Activated T-helper 1 cell treated with anti-CD3 and anti-CD28 coated beads, Interleukin-2, amount 50 U/mL, for 16 hours (primary cell): ENCODE measurements at places on chromosomes 7 and 10.

DNA sequence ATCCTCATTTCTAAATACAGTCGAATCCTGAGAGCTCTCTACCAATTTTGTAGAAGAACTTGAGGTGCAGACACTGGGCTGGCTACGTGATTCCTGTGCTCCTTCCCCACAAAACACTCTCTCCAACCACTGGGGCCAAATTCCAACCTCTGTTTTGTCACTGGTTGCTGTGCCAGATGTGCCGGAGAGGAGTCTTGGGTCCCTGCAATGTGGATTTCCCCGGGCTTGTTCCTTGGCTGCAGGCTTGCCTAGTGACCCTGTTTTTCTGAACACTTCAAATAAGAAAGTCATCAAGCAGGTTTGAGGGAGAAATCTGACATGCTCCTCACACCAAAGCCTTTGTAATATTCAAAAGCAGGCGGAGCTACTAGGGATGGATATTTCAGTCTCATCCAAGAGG, 44.4 kb upstream of the AGBL3 start:
- no peak for DNase-seq

- no peak for DNase-seq
Observed at GRCh38 chr7:12719981-12720865, 32.8 kb downstream of the ARL4A start.

GRCh38 chr7:131845573-131846314, 289.3 kb upstream of the PODXL start:
- DNase-seq = no peak

DNA sequence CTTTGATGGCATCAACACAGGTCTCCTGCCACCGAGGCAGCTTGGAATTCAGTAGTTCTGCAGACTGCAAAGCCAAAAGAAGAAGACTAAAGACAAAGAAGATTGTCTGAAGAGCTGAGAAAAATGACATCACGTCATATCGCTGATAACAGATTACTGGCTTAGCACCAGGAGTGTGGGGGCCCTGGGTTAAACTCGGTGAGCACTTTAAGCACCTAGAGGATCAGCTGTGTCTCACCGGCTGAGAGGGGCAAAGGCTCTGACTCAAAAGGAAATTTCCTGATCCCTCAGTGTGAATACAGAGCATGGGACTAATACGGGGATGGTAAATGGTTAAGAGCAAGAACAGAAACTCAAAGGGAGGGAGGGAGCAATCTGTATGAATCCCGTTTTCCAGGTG, 30.7 kb downstream of the BRI3 start:
- no peak for DNase-seq

DNA sequence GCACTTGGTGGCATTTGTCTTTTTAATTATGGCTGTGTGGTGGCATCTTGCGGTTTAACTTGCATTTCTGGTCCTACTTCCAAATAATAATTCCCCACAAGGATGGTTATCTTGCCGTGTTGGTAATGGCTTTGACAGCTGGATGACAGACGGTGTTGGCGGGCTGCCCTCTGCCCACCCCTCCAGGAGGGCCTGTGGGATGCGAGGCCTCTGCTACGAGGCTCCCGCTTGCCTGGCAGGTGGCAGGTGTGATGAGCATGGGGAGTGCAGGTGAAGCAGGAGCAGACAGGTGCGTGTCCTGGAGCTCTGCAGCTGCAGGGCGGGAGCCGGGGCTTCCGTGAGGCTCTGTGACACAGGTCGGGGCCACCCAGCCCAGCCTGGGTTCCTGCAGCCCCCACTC, 11.8 kb downstream of the INPP5A start:
- DNase-seq = no peak
